ENCODE measurements at places on chromosomes 3 and 15. TPM values are rescaled to one million over a fixed set of nuclear protein-coding genes. Genes with fewer than 3 reads are reported as not detected.

The OSTN gene
- total RNA-seq: not detected

The SHC4 gene
- 8.9 TPM for total RNA-seq

The CAMK1 gene
- 113 TPM for total RNA-seq

The CEP70 gene
- 7.2 TPM for total RNA-seq

The KCNAB1 gene
- not detected for total RNA-seq

The NR2E3 gene
- not detected for total RNA-seq

The PATL2 gene
- total RNA-seq: 16.9 TPM

The LTF gene
- total RNA-seq: not detected

The IL20RB gene
- total RNA-seq: 1.3 TPM

The PLA2G4D gene
- total RNA-seq: not detected

Measured in activated T-helper 2 cell treated with anti-CD3 and anti-CD28 coated beads, Interferon-gamma antibody, Interleukin-2, Interleukin-4, amounts not matched to agents 10 μg/mL and 5 μg/mL and 100 μg/mL, durations not matched to agents 14 hours and 24 hours and 36 hours (primary cell).